ENCODE measurements at places on chromosomes 4 and X.

DNA sequence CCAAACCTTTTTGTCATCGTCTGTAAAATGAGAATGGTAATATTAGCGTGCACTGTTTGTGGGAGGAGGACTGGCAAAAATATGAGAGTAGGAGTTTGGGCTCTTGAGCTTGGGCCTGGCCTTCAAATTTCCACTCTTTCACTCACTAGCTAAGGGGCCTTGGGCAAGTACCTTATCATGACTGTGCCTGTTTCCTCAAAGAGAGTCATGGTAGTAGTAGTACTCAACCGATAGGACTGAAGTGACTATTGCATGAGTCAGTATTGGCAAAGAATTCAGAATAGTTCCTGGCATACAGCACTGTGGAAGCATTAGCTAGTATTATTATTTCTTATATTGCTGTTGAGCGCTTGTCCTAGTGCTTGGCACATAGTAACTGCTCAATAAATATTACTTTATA is 16.0 kb upstream of the RBM3 start:
- DNase-seq = no peak

- DNase-seq = no peak
These were observed 75.0 kb downstream of the MGST2 start for GRCh38 chr4:139740531-139741041.

DNA sequence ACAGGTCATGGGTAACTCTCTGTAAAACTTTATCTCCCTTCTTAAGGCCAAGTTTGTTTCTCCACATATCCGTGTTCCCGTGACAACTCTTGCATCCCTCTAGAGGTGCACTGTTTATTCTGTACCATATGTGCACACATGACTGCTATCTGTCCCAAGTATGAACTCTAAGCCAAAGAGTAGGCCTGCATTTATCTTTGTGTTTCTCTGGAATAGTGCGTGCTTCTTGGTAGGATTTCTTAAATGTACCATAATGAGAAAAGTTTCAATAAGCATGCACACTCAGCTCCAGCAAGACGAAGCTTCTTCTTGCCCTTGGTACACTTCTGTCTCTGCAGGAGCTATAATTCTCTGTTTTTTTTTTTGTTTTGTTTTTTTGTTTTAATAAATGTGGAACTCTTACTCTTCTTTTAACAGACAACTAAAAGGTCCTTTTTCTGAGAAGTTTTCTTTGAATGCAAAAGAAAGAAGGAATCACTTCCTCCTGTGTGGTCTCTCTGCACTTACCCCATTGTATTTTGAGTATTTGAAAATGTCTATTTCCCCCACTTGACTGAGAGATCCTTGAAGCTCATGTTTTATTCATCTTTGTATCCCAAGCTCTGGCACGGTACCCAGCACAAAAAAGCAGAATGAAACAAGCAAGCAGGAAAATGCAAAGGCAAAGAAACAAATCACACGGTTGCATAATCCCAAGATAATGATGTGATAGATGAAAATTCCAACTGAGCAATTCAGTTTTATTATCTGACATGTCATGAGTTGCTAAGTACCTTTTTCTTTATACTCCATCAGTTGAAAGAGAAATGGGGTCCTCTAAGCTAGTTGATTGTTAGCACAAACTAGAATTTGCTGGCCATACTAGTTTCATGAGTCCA is 521.9 kb upstream of the BOD1L1 start:
- no peak for DNase-seq

- no peak for DNase-seq
These were observed 611.6 kb upstream of the GRIA3 start for GRCh38 chrX:122572461-122572860.

DNA sequence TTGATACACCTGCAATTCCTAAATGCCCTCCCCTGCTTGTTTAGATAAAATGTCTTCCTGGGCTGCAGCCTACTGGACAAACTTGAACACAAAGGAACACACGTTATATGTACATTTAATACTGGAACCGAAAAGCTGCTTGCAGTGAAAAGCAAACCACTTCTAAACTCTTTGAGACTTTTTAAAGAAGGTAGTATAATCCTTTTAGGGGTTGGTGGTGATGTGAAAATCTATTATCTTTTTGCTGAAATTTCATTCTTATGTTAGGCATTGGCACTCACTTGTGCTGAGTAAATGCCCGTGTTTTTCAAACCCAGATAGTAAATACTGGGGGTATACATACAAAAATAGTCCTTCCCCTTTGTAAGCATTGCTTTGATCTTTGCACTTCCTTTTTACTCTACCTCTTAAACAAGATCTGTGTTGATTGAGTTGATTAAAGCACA is 2.2 kb downstream of the NFKB1 start:
- no peak for DNase-seq

- no peak for DNase-seq
These were observed 89.6 kb downstream of the C4orf51 start for GRCh38 chr4:145769450-145770037.

DNA sequence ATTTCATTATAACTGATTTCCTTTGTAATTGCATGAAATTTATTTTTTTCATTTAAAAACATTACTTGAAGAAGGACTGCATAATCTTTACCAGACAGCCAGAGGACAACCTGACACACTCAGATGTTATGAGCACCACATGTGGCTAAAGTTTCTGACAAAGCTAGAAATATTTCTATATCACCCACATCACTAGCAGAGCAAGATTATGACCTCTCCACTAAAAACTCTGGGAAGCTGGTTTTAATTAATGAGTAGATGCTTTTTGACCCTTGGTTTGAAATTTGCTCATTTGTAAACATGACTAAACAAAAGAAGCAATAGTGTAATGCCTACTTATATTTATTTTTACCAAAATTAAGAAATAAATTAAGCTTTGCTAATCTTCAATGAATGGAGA is 661.5 kb upstream of the EPHA5 start:
- DNase-seq = no peak

DNA sequence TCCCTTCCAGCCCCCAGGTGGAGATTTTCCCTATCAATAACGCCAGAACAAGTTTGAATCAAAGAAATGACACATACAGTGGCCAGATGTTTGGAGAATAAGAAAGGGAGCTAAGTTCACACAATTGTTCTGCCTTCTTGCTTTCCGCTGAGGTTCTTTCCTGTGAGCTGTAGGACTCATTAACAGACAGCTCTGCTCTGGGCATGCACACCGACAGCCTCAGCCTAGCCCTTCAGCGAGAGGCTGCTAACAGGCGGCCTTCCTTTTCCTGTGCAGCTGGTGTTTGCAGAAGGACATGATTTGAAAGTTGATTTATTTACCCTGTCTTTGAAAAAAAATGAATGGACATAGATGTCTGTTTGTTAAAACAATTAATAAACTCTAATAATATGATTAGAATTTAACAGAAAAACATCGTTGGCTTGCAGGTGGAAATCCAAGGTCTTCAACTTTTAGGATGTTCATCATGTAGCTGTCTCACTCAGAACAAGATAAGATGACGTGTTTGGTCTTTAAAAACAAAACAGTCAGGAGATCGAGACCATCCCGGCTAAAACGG is 183.3 kb downstream of the KDR start:
- no peak for DNase-seq

- peak; percentile 91 for DNase-seq
These were observed at the start of the genes RWDD4 and TRAPPC11 for GRCh38 chr4:183659029-183659871. Gene RWDD4, minus strand, starts transcription at chr4:183659185. Its CDS starts 233 bp downstream, at chr4:183658952. Gene TRAPPC11, plus strand, starts transcription at chr4:183659293. Its CDS starts 4,575 bp downstream, at chr4:183663868.

- no peak for DNase-seq
These were observed 318.1 kb upstream of the CASK start for GRCh38 chrX:42241421-42241820.

DNA sequence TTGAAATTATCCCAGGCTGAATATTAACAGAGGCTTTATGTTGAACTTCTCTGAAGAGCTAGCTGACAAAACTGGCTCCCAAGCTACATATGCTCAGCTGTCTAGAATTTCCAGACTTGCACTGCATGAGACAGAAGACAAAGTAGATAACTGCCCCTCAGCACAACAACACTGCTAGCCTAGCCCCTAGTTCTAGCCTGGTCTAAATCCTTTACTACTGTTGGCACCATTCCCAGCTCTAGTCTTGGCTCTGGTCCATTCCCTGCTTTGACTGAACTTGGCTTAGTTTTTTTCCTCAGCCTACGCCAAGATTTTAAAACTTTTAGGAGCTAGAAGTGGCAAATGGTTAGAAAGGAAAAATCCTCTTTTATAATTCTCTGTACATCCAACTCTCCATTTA is 7.6 kb upstream of the OPHN1 start:
- DNase-seq = no peak

DNA sequence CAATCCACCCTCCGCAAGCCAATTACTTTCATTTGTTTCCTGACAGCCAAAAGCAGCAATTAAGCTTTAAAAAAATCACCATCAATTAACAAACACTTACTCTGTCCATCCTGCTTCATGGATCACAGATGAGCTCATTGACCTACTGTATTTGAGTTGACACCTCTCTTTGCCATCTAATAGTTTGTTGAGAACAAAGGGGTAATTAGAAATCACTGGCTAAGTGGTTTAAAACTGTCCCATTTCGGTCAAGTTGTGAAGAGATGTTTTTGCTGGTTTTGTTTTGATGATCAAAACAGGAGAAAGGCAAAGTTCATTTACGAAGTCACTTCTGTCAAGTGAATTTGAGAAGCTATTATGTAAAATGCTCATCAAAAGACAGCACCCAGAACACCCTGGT is 10.4 kb downstream of the SH3KBP1 start:
- no peak for DNase-seq

DNA sequence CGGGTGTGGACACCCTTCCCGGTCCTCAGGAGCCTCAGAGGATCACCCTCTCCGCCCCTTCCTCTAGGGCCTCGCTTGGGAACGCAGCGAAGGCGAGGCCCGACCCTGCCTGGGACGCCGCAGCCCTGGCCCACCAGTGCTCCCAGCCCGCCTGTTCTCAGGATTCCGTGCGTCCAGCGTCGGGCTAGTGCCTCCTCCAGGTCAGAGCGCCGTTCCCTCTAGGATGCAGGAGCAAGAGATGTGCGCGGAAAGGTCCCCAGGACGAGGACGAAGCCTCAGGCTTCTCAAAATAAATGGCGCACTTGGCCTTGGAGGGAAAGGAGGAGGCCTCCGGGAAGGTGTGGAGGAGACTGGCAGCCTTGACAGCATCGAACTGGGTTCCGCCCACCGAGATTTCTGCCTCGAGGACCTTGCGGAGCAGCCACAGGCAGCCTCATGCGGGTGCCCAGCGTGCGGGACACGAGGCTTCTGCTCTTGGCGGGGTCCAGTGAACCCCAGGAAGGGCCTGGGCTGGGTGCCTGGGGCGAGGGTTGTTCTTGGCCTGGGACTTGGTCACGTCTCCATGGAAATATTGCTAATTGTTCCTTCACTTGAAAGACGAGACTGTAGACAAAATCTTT is 35.1 kb downstream of the PITX2 start:
- no peak for DNase-seq

- no peak for DNase-seq
These were observed 106.3 kb upstream of the MID1 start for GRCh38 chrX:10726647-10727046.

GRCh38 chrX:100798484-100799214 is 21.5 kb upstream of the CSTF2 start:
- DNase-seq = no peak

DNA sequence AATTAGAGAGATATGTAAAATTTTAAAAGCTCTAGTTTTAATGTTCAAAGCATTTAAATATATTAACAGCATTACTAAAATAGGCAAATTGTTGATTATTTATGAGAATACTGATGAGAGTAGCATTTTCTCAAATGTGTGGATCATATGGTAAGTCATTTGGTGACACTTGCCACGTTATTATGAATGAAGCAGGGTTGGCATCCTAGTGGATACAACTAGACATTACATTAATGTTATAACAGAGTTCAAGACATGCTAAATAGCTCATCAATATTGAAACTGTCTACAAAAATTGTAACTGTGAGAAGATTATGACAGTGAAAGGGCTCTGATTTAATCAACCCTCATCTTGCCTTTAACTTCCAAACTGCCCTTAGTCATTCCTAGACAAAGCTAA is 171.1 kb downstream of the PDGFC start:
- no peak for DNase-seq

DNA sequence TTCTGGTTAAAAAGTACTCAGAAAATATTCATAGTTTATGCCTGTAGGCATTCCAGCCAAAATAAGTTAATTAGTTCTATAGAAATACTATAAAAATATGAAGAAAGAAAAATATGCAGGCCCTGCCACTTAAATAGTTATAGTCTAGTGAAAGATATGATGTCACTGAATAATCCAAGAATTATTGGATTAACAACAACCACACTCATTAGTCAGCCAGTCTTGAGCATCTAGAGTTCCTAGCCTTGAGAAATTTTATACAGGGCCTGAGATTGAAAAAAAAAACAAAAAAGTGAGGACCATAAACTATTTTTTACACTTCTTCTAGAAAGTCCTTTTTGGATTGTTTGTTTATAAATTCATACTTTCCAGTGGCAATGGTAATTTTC is 823.0 kb downstream of the FAT4 start:
- no peak for DNase-seq

GRCh38 chr4:27490315-27490714 is 629.7 kb downstream of the STIM2 start:
- DNase-seq = no peak

- no peak for DNase-seq
These were observed 50.0 kb downstream of the HOPX start for GRCh38 chr4:56630876-56631666.

DNA sequence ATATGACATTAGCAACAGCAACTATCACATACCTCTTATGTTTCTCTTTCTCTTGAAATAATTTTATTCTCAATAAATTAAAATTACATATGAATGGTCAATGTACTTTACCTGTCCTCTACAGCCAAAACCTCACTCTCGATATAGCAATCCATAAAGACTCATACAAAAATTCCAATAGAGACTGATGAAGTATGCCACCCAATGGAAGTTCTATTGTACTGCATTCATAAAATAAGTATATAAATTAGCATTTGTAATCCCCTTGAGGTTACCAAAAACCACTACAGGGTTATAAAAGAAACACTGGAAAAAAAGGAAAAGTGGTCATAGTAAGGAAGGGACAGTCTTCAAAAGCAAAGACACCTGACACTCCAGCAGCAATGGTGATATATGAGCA is 32.8 kb downstream of the CLDN2 start:
- no peak for DNase-seq

DNA sequence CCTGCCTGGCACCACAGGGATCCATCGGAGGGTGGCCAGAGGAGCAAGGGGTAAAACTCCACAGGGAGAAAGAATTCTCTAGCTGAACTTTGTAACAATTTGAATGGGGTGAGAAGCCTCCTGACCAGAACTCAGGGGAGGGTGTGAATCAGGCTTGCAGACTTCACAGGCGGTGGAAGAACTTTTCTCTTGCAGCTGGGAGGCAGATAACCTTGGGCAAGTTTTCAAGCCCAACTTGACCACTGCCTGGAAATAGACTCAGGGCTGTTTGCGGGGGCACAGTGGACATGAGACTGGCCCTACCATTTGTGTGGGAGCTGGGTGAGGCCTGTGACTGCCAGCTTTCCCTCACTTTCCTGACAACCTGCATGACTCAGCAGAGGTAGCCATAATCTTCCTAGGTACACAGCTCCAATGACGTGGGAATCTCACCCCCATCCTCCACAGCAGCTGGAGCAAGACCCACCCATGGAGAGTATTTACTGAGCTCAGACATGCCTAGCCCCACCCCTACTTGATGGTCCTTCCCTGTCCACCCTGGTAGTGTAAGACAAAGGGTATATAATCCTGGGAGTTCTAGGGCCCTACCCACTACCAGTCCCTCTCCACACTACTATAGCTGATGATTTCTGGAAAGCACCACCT is 210.0 kb upstream of the AGTR2 start:
- DNase-seq = no peak

All from stimulated activated CD8-positive, alpha-beta memory T cell treated with anti-CD3 and anti-CD28 coated beads, Interleukin-4, amount 100 ng/mL, for 4 hours (primary cell).